ENCODE measurements at places on chromosomes 1 and 21.
A peak's percentile ranks its signal among the peaks of the same experiment; 100 is the strongest.

DNA sequence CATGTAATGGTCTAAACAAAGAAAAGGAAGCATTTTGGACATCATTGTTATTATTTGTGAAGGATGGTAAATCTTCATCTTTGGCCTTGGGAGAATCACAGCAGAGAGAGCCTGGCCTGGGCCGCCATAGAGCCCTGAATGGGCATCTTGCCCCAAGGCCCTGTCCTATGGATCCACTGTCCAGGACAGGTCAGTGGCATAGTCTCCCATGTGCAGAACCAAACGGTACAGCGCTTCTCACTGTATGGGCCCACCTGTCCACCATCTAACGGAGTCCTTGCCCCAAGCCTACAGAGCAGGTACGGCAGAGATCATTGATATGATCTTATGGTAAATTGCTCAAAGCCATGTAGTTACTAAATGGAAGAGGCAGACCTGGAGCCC lies 185.7 kb downstream of the FOXD2 start:
- no peak for DNase-seq
- no peaks in the 10 kb centered on the region for H3K36me3 ChIP-seq
- no peak overlapping the region for H3K27ac ChIP-seq
- H3K4me3 ChIP-seq = no peak overlapping the region
- no peaks in the 10 kb centered on the region for H3K27me3 ChIP-seq
- no peaks in the 10 kb centered on the region for H3K4me1 ChIP-seq

GRCh38 chr1:248155927-248156326 lies 11.0 kb downstream of the OR2M5 start:
- H3K4me3 ChIP-seq = no peak overlapping the region
- no peaks in the 10 kb centered on the region for H3K27me3 ChIP-seq
- H3K4me1 ChIP-seq = no peaks in the 10 kb centered on the region

DNA sequence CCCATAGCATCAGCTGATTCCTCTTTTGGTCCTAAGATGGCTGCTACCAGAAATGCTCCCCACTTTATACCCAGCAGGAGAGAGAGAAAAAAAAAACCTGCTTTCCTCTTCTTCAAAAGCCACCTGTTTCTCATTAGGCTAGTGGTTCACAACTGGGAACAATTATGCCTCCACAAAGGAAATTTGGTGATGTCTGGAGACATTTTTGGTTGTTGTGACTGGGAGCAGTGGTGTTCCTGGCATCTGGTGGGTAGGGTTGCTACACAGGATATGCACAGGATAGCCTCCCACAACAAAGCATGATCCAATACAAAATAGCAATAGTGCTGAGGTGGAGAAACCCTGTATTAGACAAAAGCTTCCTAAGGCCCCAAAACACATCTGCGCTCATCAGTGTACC lies 38.5 kb upstream of the SGIP1 start:
- no peaks in the 10 kb centered on the region for H3K36me3 ChIP-seq
- no peak for DNase-seq
- no peaks in the 10 kb centered on the region for H3K4me1 ChIP-seq
- H3K27ac ChIP-seq = no peak overlapping the region
- H3K27me3 ChIP-seq = no peaks in the 10 kb centered on the region
- no peak overlapping the region for H3K4me3 ChIP-seq

DNA sequence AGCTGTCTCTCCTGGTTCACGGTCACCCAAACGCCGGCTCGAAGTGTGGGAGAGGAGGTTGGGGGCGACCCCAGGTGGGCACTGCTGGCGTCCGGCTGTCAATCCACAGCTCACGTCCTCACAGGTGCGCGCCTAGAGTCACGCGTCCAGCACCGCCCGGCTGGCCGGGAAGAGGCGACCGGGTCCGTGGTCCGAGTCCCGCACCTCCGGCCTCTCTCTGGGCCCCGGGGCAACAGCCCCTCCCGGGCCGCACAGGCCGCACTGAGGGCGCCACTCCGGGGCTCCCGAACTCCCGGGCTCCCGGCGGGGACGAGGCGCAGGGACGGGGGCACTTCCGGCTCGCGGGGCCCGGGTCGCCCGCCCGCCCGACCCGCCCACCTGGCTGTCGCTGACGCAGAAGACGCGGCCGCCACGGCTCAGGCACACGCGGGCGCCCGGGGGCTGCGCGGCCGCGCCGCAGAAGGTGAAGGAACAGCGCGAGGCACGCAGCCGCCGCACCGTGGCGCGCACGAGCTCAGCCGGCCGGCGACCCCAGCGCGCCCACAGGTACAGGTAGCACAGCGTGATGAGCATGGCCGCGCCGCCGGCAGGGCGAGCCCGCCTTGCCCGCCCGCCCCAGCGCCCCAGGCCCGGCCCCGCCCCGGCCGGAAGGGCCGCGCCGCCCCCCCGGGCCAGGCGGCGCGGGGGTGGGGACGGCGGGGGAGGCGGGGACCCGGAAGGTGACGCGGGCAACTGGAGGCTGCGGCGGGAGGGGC lies at the start of gene HLCS:
Gene HLCS (minus strand): TSS at position 604 of the 755 bp plus-strand sequence. CDS start 31 bp downstream, at position 573.
- no peaks in the 10 kb centered on the region for H3K4me1 ChIP-seq
- peak within 1 kb of the TSS; percentile 77 for H3K27ac ChIP-seq
- no peaks in the 10 kb centered on the region for H3K27me3 ChIP-seq
- no peaks in the 10 kb centered on the region for H3K36me3 ChIP-seq

DNA sequence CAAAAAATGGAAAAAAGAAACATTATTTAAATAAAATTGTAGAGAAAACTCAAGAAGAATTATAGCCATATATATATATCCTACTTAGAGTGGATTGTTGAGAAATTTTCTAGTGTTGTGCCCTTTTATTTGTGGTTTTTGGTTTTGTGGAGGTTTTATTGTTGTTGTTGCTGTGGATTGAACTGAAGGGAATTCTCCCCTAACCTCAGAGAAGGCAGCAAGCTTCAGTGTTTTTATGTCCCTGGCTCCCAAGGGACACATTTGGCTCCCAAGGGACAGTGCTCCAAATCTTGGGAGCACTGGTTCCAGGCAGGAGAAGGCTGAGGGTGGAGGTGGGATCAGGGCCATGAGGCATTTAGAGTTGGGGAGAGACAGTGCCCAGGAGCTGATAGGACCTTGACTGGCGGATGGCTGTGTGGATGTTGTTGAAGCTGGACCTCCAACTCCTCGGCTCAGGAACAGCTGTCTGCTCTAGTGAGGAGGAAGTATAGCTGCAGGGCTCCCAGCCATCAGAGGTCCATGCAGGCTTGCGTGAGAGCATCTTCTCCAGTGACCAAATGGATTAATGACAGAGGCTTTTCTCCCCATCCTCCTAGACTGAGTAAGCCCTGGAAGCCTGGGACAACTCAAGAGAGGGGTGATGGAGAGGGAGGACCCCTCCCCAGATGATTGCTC lies 100.5 kb downstream of the TEX35 start:
- no peaks in the 10 kb centered on the region for H3K27me3 ChIP-seq
- H3K4me3 ChIP-seq = no peak overlapping the region
- DNase-seq = no peak
- no peaks in the 10 kb centered on the region for H3K36me3 ChIP-seq
- no peak overlapping the region for H3K27ac ChIP-seq

All from Peyer's patch (tissue), 4 donors.